Left lung (tissue), 14 donors: ENCODE measurements at places on chromosomes 12 and 14.

GRCh38 chr14:95948558-95948981 lies 71.9 kb downstream of the TUNAR start:
- DNase-seq, result no peak

GRCh38 chr12:122825773-122826724 lies 9.2 kb upstream of the HIP1R start:
- DNase-seq, result peak; percentile 36

DNA sequence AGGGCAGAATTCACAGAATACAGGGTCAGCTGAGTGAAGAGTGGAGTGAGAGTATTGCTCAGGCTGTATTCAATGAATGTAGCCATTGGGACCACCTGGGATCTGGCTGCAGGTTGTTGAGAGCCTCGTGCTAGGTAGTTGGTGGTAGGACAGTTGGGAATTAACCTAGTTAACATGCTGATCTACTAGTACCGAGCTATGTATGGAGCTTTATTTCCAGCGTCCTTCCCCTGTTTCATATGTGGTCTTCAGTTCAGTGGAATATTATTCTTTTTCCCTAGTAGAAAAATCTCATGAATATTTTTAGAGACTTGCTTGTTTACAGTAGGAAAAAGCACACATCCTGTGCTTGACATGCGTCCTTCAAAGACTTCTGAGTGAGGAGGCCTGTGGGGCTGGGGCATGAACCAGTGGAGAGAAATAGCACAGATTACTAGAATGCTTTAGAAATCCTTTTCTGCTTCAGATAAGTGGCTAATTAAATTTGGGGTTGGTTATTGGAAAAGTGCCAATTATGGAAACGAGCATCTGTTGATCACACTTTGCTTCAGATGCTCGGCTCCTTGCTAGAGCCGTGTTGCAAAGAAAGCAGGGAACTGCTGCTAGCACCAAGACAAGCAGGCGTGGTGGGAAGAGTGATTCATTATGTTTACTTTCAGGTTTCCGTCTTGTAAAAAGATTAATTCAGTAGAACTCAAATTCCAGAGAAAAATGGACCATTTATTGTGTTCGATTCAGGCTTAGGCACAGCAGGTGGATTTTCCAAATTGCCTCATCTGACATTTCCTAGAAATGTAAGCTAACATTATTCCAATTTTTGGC lies 53.6 kb downstream of the ARF6 start:
- DNase-seq, result no peak

GRCh38 chr12:104485651-104486362 lies 29.1 kb downstream of the CHST11 start:
- DNase-seq, result no peak

- DNase-seq, result no peak
Observed at GRCh38 chr12:89348894-89349699, 3.2 kb downstream of the DUSP6 start.

- no peak for DNase-seq
Observed at GRCh38 chr14:85912141-85912540, 382.2 kb downstream of the FLRT2 start.

- no peak for DNase-seq
Observed at GRCh38 chr12:32159925-32160324, 53.3 kb downstream of the BICD1 start.

DNA sequence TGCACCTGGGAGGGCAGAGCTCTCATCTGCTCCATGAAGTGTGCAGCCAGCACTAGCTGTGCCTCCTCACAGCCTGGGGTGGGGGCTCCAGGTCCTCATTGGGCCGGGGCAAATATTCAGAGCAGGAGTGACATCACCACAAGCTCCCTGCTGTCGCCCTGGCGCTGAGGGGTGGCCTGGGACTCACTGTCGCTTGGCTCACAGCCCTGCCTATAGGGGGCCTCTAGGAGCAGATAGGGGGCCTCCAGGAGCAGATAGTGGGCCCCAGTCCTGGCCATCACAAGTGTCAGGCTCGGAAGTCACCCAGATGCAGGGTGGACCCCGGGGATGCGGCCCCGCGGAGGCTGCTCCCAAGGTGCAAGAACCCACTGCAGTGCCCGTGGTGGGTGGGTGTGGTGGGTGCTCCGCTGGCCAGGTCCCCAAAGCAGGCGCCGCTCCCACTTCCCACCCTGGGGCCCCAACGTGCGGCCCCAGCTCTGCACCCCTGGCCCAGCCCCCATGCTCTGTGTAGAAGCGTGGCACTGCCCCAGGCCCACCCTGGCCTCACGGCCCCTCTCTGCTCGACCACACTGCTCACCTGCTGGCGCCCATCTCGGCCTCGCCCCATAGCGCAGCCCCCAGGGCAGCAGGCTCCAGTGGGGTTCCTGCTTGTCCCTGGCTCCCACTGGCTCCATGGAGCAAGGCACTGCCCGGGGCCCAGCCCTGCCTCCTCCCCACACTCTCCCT lies 18.0 kb downstream of the SYNJ2BP start:
- no peak for DNase-seq

GRCh38 chr12:69732088-69732487 lies 6.6 kb upstream of the RAB3IP start:
- no peak for DNase-seq

GRCh38 chr14:21103411-21103709 lies 2.5 kb downstream of the TMEM253 start:
- DNase-seq, result no peak

DNA sequence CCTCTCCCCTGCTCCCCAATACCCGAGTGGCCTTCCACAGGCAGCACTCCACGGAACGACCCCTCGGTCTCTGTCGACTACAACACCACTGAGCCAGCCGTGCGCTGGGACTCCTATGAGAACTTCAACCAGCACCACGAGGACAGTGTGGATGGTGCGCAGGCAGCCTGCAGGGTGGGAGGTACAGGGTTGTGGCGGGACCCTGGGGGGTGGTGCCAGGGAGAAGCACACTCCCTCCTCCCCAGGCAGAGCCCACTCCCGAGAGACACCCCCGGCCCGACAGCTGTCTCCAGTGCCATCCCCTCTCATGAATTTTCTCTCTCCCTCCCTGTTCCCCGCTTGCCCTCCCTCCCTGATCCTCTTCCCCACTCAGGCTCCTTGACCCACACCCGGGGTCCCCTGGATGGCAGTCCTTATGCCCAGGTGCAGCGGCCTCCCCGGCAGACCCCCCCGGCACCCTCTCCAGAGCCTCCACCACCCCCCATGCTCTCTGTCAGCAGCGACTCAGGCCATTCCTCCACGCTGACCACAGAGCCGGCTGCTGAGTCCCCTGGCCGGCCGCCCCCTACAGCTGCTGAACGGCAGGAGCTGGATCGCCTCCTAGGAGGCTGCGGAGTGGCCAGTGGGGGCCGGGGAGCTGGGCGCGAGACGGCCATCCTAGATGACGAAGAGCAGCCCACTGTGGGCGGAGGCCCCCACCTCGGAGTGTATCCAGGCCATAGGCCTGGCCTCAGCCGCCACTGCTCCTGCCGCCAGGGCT lies 9.0 kb downstream of the TNS2 start:
- no peak for DNase-seq

DNA sequence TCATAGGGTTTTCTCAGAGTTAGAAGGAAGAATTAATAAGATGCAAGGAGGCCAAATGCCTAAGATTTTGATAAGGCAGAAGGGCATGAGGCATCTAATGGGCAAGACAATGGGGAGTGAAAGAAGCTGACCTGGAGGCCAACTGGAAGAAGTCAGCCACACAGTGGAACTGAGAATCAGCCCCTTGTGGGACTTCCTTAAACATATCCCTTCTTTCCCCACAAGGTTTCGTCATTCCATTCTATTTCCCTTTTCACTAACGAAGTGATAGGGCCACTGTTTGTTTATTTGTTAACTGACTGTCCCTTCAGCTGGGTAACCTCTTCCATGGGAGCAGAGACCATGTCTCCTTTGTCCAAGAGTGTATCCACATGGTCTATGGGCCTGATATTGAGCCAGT lies 86.2 kb downstream of the HELB start:
- DNase-seq, result no peak

DNA sequence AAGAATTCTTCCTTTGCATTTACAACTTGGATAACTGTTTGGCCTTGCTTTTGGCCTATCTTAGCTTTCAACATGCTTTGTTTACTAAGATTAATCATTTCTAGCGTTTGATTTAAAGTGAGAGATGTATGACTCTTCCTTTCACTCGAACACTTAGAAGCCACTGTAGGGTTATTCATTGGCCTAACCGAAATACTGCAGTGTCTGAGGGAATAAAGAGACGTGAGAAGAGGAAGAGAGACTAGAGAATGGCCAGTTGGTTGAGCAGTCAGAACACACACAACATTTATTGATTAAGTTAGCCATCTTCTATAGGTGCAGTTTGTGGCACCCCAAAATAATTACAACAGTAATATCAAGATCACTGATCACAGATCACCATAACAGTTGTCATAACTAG lies 62.3 kb upstream of the CCDC175 start:
- DNase-seq, result no peak

- DNase-seq, result no peak
Observed at GRCh38 chr12:95674631-95675030, 115.9 kb downstream of the NTN4 start.

DNA sequence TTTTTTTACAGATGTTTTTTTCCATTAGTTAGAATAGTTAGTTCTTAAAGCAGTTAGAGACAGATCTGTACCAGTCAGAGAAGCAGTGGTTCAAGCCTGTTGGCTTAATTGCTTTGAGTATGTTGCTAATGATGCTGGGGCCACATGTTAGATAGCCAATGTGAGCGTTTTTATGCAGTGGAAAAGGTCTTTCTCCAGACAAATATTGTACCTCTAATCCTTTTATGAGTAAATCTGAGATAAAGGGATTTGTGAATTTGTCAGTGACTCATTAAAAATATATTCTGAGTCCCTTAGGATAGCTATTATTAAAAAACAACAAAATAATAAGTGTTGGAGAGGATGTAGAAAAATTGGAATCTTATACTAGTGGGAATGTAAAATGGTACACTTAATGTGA lies 154.2 kb downstream of the MSRB3 start:
- DNase-seq, result no peak

- DNase-seq, result no peak
Observed at GRCh38 chr14:56394826-56395530, 184.6 kb upstream of the TMEM260 start.

DNA sequence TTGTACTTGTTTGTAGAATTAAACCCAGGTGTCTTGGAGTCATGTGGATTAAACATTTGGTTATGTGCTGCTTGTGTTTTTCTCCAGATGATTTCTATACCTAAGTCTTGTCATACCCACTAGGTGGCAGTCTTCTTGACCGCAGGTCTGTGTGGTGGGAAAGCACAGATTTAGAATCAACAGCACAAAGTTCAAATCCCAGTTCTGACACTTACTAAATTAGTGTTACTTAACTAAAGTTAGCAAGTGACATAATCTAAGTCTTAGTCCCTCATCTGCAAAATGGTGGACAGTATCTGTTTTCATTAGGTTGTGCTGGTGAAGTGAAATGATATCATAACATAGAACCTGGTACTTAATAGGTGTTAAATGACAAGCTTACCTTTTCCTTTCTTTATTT lies 151.0 kb upstream of the ARHGAP5 start:
- no peak for DNase-seq

GRCh38 chr12:77741974-77742517 lies 88.6 kb upstream of the NAV3 start:
- DNase-seq, result no peak

DNA sequence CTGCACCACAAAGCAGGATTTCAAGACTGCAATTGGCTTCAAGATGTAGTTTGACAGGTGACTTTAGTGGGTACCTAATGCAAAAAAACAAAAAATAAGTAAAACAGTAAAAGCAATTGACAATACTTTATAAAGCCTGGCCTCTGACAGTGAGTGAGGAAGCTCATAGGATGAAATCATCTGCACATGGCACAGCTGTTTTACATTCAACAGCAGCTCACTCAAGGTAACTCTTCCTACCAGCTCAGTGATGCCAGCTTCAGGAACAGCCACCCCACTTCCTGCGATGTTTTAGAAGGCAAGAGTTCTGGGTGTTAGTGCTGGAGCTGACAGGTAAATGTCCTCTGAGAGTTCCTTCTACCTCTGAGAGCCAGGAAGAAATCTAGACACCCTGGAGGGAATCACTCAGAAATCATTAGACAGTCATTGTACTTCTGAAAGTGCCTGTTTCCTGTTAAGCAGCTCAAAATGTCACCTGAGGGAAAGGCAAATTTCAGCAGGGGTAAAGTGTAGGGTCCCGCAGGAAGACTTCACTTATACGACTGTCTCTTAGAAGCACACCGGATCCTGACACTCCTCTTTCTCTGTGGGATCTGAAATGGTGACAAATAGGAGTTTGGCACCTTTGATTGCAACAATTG lies 99.9 kb downstream of the FOXN3 start:
- no peak for DNase-seq

DNA sequence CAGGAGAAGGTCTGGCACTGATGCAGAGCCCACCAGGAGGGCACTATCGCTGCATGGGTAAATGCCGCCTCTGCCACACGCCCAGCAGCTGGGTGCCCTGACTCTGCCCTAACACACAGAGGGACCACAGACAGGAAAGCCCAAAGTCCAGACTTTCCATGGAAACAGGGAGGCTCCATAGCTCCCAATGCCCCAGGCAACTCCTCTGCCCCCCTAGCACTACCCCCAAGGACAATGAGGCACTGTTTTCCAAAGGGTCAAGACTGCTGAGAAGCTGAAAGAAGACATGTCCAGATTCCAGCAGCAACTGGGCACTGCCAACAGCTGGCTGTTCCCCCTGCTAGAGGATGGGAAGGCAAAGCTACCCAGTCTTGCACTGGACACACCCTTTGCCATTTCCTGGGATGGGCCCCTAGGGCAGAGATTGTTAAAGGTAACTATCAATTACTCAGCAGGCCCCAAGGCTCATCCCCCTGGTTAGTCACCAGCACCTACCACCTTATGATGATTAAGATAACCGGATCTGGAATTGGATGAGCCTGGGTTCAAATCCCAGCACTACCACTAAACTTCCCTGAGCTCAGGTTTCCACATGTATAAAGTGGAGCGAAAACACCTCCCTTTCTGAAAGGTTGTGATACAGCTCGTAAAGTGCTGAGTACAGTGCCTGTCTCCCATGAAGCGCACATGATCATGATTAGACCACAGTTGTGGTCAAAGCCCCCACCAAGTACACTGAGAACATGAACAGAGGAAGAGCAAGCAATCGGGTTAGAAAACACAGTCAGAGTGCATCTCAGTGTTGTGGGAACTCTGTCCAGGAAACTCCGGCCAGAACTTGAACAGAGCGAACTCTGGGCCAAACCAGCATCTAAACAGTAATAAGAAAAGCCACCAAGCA lies 3.3 kb downstream of the PXN start:
- no peak for DNase-seq

DNA sequence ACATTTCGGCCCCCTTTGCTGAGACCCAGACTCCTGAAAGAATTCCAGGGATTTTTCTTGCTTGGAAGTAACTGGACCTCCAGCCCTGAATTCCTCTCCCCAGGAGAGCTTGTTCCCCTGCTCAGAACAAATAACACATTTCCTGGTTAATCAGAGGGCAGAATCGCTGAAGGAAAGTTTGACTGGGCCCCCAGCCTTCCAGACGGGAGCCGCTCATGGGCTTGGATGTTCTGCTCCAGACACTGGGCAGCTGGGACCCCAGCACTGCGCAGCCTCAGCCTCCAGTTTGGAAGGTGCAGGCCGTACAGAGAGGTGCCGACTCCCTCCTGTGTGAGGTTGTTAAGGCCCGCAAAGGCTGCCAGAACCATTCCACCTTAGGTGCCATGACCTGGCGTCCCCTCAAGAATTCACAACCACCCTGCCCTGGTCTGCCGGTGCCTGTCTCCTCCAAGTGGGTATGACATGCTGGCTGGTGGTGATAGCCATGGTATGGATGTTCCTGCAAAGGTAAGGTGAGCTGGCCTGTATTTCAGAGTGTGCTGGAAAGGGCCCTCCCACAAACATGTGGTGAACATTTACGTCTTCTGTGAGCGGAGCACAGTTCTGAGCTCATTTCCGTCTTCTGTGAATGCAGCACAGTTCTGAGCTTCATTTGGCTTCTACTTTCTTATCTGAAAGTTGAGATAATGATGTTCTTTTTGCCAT lies 5.1 kb upstream of the LTBP2 start:
- DNase-seq, result no peak
